Fibroblast of villous mesenchyme (primary cell): ENCODE measurements at places on chromosomes 6 and 20.
A peak's percentile ranks its signal among the peaks of the same experiment; 100 is the strongest.

GRCh38 chr20:35260426-35260825 lies 17.5 kb downstream of the MMP24OS start:
- DNase-seq: no peak

DNA sequence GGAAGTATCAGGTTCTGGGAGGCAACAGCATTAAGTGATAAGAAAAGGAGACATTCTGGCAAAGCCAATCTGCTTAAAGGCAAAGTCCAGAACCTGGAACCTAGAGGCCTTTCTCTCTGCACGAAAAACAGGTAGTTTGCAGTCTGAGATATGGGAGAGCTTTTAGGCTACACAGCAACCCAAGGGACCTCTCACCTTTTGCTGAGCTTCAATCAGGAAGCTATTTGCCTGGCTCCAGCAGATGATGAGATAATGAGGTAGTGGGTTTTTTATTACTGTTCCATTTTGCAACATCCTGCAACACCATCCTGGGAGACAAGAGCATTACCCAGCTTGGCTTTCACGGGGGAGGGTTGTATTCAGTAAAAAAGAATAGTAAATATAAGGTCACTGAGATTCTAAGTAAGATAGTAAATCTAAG lies 143.1 kb downstream of the ADGRG6 start:
- peak; percentile 76 for DNase-seq

GRCh38 chr6:158799051-158799792 lies 19.9 kb downstream of the EZR start:
- peak; percentile 84 for DNase-seq

DNA sequence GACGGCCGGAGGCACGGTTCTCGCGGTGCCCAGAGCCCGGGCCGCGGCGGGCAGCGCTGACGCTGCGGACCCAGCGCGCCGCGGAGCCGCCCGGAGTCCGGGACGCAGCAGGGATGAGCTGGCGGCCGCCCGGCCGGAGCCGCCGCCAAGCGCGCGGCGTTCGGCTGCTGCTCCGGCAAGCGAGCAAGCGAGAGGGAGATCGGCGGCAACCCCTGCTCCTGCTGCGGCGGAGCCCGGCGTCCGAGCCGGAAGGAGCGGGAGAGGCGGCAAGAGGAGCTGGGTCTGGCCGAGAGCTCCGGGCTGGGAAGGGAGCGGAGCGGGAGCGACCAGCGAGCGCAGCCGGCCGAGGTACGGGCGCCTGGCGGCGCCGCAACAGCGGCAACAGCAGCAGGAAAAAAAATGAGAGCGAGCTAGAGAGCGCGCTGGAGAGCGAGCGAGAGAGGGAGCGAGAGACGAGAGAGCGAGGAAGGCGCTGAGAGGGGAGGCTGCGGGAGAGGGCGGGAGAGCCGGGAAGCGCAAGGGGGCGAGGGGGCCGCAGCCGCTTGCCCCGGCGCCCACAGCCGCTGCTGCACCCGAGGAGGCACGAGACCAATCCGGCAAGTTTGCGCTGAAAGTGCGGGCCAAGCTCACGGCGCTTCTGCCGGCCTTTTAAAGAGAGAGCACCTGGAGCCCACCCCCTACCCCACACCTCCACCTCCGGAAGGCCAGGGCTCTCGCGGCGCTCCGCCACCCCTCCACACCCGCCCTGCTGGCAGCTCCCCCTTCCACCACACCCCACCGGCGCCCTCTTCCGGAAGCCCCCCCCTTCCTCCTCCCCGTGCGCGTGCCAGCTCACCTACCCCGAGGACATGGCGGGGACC lies 496 bp downstream of the GRM4 start:
- peak; percentile 37 for DNase-seq

GRCh38 chr6:142925575-142926110 lies 19.3 kb downstream of the HIVEP2 start:
- peak; percentile 70 for DNase-seq

GRCh38 chr20:47700327-47700726 lies 85.0 kb downstream of the SULF2 start:
- no peak for DNase-seq

GRCh38 chr20:57097245-57097915 lies 169.1 kb downstream of the BMP7 start:
- DNase-seq: no peak

- no peak for DNase-seq
Observed at GRCh38 chr6:68572975-68573374, 62.1 kb upstream of the ADGRB3 start.

DNA sequence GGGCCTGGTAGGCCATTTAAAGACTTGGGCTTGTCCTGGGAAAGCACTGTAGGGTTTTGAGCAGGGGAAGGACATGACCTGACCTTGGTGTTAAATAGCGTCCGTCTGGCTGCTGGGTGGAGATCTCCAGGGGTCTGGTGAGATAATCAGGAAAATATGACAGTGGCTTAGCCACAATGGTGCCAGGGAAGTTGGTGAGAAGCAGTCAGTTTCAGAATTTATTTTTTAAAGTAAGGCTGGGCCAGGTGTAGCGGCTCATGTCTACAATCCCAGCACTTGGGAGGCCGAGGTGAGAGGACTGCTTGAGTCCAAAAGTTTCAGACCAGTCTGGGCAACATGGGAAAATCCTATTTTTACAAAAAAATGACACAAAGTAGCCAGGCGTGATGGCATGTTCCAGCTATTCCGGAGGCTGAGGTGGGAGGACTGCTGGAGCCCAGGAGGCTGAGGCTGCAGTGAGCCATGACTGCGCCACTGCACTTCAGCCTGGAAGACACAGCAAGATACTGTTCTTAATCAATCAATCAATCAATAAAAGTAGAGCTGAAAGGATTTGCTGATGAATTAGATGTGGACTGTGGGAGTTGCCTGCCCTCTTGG lies 41.4 kb downstream of the BCL2L1 start:
- no peak for DNase-seq

DNA sequence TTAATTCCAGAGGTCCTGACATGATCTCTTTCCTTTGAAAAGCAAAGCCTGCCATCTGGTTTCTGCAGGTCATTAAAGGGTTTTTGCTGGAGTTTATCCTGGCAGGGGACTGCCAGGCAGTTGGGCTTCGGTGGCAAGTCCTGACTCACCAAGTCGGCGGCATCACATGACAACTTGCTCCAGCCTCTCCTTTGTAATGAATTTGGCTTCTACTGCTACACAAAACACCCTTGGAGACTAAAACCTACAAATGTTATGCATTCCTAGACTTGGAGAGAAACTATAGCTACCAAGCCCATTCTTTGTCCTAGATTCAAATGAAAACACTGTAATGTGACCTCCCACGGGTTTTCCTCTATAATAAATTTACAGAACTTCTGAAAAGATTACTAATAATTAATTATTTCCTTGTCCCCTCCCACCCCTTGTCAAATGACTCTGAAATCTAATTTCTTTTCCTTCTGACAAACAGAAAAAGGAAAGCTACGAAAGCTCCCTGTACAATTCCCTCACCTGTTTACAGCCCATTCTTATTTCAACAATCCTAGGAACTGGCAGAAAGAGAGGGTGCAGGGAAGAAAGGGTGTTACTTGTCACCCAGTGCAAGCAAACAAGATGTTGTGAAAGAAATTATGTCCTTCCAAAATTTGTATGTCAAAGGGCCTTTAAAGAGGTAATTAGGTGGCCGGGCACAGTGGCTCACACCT lies 62.9 kb downstream of the QRSL1 start:
- DNase-seq: peak; percentile 25

GRCh38 chr6:43355862-43356590 lies 13.4 kb downstream of the ZNF318 start:
- no peak for DNase-seq

GRCh38 chr6:41216616-41217015 lies 11.5 kb upstream of the TREML4 start:
- DNase-seq: no peak

DNA sequence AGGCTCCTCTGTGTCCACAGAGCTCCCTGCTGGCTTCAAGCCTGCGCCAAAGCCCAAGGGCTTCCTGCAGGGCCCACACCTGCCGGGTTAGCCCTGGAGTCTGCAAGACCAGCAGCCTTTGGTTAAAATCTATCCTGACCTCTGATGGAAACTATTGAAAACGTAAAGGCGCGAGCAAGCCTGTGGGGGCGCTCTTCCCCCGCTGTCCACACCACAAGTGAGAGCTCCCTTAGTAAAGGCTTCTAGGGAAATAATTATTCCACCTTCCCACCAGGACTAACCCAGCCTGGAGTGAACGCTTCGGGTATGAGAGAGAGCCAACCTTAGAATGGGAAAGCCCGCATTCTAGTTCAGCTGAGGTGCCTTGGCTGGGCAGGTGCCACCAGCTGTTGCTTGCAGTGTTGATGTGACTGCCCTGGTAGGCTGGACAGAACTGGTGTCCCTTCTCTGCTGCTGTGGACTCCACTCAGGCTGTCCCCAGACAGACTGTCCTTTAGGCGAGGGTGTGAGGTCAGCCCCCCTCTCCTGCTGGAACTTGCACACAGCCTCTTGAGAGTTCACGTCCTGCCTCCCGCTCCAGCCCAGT lies 68.7 kb downstream of the SYTL3 start:
- DNase-seq: peak; percentile 34

DNA sequence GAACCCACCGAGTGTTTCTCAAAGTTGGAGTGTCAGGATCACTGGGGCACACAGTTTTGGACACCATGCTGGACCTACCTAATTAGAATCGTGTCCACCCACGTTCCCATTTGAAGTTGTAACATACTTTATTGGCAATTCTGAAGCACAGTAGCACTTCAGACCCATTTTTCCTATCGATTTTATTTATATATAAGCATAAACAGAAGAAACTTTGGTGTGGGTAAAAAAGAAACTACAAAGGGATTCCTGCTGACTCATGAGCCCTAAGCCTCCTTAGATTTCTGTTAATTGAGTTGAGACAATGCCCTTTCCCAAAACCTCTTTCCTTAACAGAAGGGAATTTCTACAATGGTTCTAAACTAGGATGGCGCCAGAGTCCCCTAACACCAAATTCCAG lies 398.0 kb downstream of the CDKAL1 start:
- no peak for DNase-seq

DNA sequence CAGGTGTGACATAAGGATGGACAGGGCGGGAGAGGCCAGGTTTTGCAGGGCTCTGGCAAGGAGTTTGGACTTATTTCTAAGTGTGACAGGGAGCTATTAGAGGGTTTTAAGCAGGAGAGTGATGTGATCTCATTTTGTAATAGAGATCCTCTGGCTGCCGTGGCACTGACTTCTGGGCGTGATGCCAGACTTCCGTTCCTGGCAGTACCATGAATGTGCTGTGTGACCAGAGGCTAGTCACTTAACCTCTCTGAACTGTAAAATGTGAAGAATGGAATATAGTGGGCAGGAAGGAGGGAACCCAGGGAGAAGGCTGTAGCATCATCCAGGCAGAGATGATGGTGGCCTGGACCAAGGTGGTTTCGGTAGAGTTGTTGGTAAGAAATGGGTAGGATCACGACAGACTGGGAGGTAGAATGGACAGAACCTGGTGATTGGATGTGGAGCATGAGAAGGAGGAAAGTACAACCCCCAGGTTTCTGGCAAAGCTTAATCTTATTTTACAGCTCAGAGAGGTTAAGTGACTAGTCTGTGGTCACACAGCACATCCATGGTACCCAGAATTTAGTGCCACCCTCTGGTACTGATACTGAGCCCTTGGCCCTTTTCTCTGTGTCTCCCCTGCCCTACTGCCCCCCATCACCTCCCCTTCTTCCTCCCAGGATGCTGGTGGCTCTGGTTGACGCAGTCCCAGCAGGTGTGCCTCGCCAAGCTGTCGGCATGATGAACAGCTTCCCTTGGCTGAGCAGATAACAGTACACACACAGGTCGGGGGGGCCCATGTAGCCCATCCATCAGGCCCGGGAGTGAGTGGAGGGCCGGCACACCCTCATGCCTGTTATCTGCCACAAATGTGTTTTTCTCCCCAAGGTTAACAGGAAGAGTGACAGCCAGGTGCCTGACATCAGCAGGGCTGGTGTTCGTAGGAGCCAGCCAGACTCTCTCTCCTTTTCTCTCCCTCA lies 52.9 kb upstream of the CTNNBL1 start:
- DNase-seq: no peak

DNA sequence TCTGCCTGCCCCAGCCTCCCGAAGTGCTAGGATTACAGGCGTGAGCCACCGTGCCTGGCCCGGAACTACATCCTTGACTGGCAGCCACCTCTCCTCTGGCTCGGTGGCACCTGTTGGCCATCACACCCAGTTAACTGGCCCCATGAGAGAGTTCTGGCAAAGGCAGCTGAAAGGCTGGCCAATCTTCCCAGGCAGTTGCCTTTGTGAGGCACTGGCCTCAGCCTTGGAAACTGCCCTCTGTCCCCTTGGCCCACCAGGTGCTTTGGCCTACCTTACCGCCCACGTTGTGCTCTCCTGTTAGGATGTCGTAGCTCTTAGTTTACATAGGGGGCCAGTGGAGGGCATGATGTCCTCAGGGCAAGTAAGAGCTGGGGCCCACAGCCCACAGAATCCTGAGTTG lies 9.6 kb upstream of the MANBAL start:
- DNase-seq: no peak

- no peak for DNase-seq
Observed at GRCh38 chr6:24072038-24072746, 53.8 kb upstream of the NRSN1 start.

GRCh38 chr6:145372671-145373151 lies 362.6 kb downstream of the EPM2A start:
- DNase-seq: peak; percentile 23

GRCh38 chr6:88705601-88706000 lies 257.8 kb downstream of the RNGTT start:
- no peak for DNase-seq

GRCh38 chr20:62715201-62715600 lies 6.6 kb downstream of the NTSR1 start:
- DNase-seq: no peak

DNA sequence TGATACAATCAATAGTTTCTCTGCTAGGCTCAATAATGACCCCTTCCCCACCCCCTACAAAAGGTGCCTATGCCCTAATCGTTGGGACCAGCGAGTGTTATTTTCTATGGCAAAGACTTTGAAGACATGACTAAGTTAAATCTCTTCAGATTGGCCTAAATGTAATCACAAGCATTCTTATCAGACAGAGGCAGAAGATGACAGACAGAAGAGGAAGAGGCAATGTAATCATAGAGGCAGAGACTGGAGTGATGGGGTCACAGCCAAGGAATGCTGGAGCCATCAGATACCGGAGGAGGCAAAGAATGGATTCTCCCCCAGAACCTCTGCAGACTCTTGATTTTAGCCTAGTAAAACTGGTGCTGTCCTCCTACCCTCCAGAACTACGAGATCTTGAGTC lies 159.3 kb downstream of the EDN1 start:
- DNase-seq: no peak

GRCh38 chr6:90849686-90850085 lies 262.8 kb upstream of the MAP3K7 start:
- no peak for DNase-seq
